Left ventricle myocardium inferior (tissue), 1 donor: ENCODE measurements at places on chromosomes 12 and 14. TPM values are rescaled to one million over a fixed set of nuclear protein-coding genes. Genes with fewer than 3 reads are reported as not detected.

- no peak for DNase-seq
Observed at GRCh38 chr14:50740856-50741255, 72.8 kb upstream of the SAV1 start.

DNA sequence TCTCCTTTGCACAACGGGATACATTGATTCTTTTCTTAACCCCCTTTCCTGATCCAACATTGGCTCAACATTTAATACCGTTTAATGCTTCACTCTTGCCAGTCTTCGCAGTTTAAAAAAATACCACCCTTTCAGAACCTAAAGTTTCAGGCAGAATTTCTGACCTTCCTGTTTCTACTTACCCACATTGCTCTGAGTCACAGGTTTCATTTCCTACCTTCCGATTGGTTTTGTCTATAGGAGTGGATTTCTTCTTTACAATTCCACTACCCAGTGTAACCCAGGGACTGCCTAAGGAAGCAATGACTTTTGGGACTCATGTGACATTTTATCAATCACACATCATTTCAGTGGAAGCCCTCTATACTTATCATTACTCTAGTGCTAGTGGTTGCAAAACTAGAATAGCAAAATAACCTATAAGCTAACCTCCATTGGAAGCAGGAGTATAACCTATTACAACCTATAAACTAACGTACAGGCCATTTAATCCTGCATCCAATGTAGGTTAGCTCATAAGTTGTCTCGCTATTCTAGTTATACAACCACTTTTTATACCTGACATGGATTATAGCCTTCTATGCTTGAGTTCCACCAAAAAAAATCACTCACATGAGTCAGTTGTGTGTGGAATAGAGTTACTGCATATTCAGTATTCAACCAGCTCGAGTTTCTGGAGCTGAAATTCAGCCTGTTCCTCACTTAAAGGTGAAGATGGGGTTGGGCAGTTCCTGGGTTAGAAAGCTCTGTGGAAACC, 64.9 kb upstream of the KITLG start:
- DNase-seq: no peak

DNA sequence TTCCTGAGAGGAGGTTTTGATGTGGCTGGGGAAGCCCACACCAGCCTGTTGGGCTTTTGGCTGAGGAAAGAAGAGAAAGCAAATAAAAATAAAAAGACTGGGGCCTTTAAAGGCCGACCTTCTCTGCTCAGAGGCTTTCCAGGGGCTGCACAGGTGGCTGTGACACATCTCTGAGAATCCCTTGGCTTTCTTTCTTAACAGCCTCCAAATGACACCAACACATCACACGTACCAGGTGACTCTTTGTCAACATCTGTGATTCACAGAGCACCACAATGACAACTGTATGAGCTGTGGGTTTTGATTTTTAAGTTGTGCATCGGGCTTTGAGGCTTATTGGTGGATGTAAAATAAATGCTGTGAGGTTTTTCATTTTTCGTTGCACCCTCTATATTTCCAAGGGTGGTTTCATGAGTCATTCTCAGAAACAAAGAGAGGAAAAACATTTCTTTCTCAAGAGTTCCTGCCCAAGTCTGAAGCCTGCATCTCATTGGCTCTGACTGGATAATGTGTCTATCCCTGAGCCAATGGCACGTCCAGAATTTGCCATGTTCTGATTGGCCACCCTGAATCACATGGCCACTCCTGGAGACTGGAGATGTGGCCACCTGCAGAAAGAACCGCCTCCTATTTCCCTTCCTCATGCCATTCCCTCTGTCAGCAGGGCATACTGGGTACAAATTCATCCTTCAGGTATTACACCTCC, 349.0 kb downstream of the GLT1D1 start:
- DNase-seq: no peak

SERPINA3 gene
- 45.5 TPM for total RNA-seq
